ENCODE measurements at places on chromosomes 1 and 21. TPM values are rescaled to one million over a fixed set of nuclear protein-coding genes. Genes with fewer than 3 reads are reported as not detected.

- DNase-seq = no peak
Observed at GRCh38 chr1:168466714-168467131, 77.1 kb downstream of the XCL2 start.

GRCh38 chr21:35026617-35027562 lies 22.2 kb downstream of the RUNX1 start:
- no peak for DNase-seq

GRCh38 chr1:109397581-109398342 lies at the start of gene SORT1:
Gene SORT1 (minus strand): TSS chr1:109397918. CDS start chr1:109397892, 26 bp downstream.
- DNase-seq = peak; percentile 74

DNA sequence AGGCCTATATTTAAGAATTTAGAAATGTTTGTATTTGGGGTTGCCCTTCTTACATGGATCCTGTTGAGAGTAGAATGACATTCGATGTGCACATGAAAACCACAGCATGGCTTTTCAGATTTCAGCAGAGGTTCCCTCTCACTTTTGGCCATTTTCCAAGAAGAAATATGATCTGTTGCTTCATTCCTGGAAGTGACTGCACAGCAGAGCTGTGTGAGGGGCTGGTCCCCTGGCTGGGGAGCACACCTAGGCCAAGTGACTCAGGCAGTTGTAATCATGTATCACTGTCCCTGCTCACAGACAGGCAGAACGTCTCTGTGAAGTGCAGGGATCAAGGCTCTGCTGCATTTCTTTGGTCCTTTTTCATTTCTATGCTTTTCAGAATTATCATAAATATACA lies 32.3 kb downstream of the AGT start:
- peak; percentile 56 for DNase-seq

- no peak for DNase-seq
Observed at GRCh38 chr1:236417336-236417735, 23.2 kb downstream of the EDARADD start.

GRCh38 chr1:230155021-230155420 lies 88.0 kb downstream of the GALNT2 start:
- DNase-seq = no peak

- DNase-seq = no peak
Observed at GRCh38 chr1:57489358-57490036, 65.6 kb upstream of the DAB1 start.

Gene CRNN
- not detected for total RNA-seq
